MM.1S (cell line): ENCODE measurements at places on chromosomes 6 and 20.

DNA sequence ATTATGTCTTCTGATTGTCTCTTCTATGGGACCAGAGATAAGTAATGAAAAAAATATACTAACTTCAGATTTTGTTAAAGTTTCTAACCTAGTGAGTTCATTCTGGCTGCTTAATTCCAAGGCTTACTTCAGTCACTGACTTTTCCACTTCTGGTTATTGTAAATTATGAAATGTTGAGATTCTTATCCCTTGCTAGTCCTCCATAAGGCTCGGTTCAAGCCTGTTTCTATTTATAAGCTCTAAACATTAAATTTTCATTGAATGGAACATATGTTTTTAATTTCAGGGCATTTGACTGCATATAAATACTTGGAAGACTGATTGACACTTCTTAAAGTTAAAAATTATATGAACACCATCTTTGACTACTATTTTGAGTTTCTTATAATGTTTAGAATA is 23.6 kb upstream of the NKAIN2 start:
- DNase-seq = no peak

DNA sequence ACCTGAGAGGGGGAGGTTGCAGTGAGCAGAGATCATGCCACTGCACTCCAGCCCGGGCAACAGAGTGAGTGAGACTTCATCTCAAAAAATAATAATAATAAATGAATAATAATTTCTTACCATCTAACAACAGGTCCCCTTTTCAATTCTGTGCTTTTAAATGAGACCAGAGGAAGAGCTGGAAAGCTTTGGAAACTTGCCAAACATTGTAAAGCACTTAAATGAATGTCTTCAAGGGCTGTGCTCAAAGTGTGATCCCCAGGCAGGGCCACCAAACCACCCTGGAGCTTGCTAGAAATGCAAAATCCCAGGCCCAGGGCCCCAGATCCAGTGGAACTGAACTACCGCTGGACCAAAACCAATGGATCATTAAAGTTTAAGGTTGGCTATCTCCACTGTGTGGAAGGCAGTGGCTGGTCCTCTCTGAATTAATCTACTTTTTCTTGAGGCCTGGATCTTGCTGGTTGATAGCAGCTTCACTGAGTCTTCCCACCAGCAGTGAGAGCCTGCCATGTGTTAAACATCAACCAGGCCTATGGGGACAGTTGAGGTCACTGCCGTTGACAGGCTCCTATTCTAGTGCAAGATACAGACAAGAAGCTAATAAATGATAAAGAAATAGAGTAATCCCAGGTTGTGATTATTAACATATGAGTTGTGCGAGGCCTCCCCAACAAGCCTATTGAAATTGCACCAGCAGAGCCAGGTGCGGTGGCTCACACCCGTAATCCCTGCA is 23.7 kb upstream of the TFAP2C start:
- no peak for DNase-seq

DNA sequence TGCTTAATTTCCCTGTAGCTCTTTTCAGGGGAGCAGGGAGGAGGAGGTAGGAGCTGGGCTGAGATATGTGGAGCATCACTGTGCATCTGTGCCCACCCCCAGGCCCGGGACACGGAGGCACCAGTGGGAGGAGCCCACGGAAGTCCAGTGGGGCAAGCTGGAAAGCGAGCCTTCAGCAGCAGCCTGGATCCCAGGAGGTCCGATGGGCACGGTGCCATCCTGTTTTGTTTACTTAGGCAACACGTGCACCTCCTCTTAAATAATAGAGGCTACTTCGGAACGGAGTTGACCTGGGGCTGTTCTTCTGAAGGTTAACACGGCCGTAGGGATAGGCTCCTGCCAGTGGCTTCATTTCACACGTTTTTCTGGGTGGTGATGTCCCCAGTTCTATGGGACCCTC is 51.6 kb downstream of the CDH4 start:
- no peak for DNase-seq

DNA sequence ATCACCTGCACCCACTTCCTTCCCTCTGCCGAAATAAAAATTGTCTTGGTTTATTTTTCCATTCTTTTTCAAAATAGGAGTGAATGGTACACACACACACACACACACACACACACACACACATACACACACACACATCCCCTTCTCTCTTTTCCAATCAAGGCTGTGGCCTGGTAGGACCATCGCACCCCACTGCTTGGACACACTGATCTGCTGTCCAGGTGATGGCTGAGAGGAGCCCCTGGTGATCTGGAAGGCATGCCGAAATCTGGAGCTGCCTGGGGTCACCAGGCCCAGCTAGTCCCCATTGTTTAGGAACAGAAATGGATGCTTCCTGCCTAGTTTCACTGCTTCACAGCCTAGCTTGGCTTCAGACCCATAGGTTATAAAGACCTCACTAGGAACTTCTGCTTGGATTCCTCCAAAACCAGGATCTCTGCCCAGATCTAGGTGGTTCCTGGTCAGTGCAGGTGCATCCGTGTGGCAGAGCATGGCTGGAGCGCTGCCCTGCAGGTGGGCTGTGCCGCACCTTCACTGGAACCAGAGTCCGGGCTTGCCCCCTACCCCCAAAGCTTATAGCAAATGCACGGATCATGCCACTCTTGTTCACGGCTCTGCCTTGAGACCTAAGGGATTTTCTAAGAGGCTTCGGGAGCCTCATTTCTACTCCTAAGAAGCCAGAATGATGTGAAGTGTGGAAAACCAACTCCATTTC is 42.9 kb upstream of the DACT2 start:
- DNase-seq = no peak

- DNase-seq = no peak
Measured at GRCh38 chr6:53195048-53195447, 46.4 kb upstream of the GCM1 start.

DNA sequence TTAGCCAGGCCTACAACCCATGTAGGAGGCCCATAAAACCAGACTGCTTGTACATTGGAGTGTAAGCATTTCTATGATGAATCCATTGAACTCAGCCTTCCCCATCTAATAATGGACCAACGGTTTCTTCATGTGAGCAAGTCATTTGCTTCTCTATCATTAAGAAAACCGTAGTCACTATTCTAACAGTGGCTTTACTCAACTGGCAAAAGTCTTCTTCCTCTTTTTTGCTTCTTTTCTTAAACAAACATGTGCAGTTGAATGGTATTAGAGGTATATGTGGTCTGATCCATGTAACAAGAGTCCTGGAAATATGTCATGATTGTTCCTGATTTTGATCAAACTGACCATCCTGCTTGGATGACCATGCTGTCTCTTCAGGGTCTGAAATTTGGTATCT is 132.4 kb upstream of the STXBP5 start:
- DNase-seq = no peak

- DNase-seq = no peak
Measured at GRCh38 chr6:170403451-170403850, 96.9 kb downstream of the FAM120B start.

GRCh38 chr6:75489025-75489424 is 4.6 kb downstream of the FILIP1 start:
- DNase-seq = no peak
